ENCODE measurements at places on chromosomes 4 and X.

GRCh38 chr4:74315376-74315775, 7.1 kb downstream of the EPGN start:
- DNase-seq: no peak

GRCh38 chrX:312621-313331, 5.8 kb downstream of the GTPBP6 start:
- no peak for DNase-seq

GRCh38 chr4:86117705-86118302, 242.0 kb downstream of the MAPK10 start:
- DNase-seq: no peak

DNA sequence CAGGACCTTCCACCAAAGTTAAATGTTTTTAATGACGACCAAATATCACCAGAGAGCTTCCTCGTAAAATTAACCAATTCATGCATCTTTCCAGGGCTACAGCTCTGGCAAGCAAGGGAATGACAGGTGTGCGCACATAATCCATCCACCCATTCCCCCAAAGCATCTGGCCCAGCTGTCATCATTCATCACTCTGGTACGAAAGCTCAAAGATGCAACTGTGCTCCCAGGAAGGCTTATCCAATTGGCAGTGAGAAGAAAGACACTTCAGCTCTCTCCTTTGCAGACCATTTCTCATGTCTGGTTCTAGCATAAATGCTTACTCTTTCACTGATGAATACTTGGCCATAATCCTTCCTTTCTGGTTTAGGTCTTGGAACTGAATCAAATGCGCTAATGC, 139.2 kb downstream of the NSUN7 start:
- DNase-seq: no peak

- DNase-seq: no peak
These were observed 118.1 kb upstream of the TLR3 start for GRCh38 chr4:185950891-185951290.

Measured in right atrium auricular region (tissue), 2 donors.